Iris pigment epithelial cell (primary cell): ENCODE measurements at places on chromosomes 12 and 14.
A peak's percentile ranks its signal among the peaks of the same experiment; 100 is the strongest.

GRCh38 chr12:78308701-78309100 is 478.0 kb downstream of the NAV3 start:
- DNase-seq, result no peak

DNA sequence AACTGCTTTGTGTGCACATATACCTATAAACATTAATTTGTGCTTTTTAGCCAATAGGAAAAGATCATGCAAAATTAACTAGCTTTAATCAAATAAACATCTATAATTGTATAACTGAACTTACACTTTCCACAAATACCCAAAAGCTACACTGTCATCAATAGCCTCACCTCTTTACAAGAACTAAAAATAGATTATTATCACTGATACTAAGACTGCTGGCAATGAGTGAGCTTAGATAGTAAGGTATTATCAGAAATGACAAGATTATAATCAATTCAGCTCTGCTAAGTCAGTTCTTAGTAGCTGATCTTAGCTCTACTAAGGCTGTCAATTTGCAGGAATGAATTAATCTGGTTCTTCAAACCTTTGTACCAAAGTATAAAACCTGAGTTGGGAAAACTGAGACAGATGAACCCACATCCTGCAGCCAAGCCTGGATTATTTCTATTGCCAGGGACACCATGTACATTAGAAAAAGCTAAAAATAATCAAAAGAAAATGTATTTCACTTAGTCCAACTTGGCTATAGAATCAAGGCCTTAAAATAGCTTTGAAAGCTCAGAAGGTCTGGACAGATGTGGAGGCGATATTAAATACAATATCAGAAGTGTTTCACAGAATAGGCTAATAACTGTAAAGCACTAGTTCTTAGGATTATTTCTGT is 5.2 kb downstream of the FKBP3 start:
- DNase-seq, result no peak

GRCh38 chr12:121620333-121620891 is 5.9 kb upstream of the ORAI1 start:
- DNase-seq, result no peak

- peak; percentile 80 for DNase-seq
Observed at GRCh38 chr12:26097046-26097878, 27.6 kb downstream of the BHLHE41 start.

GRCh38 chr14:55701638-55702037 is 121.6 kb downstream of the KTN1 start:
- peak; percentile 40 for DNase-seq

- DNase-seq, result no peak
Observed at GRCh38 chr14:75510547-75510946, 11.7 kb upstream of the BATF start.

- no peak for DNase-seq
Observed at GRCh38 chr14:26722258-26722657, 124.4 kb upstream of the NOVA1 start.

GRCh38 chr14:56008150-56008549 is 110.1 kb upstream of the PELI2 start:
- DNase-seq, result no peak

- DNase-seq, result no peak
Observed at GRCh38 chr14:59273737-59274136, 85.3 kb downstream of the DAAM1 start.

- peak; percentile 51 for DNase-seq
Observed at GRCh38 chr12:80752464-80752863, 35.8 kb downstream of the MYF5 start.

DNA sequence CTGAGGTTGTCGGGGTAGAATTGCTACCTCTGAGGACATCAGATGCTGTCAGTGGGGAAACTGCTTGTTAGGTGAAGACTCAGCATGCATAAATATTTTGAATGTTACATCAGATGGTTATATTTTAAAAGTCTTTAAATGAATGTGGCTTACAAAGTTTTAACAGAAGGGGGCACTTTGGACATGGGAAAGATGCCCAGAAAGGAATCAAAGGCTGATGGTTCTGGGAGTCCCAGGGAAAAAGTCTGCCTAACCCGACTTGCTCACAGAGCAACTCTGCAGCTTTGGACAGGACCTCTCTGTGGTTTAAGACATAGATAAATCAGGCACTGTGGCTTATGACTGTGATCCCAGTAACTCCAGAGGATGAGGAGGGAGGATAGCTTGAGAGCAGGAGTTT is 474.9 kb downstream of the ATP23 start:
- peak; percentile 86 for DNase-seq

DNA sequence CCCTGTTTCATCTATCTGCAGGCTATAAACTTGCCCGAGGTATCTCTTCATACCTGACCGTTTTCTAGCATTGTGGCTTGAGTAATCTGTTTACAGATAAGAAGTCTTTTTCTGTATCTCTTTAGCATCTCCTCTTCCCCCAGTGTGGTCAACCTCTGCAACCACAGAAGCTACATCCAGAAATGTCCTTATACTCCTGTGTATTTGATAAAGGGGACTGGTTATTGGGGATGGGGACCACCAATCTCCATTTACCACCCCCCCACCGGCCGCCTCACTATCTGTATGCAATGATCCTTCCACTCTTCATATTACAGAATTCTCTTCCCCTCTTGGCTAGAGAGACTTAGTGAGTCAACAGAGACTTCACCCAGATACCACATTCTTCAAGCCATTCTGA is 3.4 kb upstream of the RPAP3 start:
- peak; percentile 10 for DNase-seq

GRCh38 chr12:57235017-57235727 is 5.7 kb downstream of the SHMT2 start:
- peak; percentile 34 for DNase-seq
